ENCODE measurements at places on chromosomes 5 and 9.
A peak's percentile ranks its signal among the peaks of the same experiment; 100 is the strongest.

DNA sequence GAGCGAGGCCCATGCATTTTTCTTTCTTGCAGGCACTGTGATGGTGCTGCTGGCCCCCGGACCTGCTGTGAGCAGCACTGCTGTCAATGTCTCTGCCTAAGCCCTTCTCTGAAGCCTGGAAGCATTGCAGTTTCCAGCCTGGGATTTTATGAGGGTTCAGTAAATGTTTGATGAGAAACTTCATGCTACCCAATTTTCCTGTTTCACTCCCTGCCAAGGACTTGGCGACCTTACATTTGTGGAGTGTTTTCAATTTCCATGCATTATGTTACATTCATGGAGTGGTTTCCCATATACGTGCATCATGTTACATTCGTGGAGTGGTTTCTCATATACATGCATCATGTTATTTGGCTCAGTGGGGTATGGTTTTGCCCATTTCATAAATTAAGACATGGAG, 90.7 kb upstream of the PTCH1 start:
- DNase-seq: no peak

DNA sequence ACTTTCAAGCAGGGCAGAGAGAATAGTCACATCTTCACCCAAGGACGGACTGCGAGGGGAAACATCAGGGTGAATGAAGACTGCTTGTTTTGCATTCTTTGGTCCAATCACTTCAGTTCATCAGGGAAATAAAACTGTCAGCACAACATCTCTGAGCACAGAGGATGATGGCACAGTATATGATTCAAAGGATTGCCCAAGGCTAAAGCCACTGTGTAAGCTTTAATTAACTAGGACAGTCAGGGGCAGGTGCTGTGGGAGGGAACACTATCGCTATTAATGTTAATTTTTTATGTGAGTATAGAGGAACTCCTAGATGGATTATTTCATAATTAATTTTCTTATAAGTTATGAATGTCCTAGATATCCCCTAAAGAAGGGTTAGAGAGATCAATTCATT, 112.1 kb downstream of the BASP1 start:
- DNase-seq: no peak

GRCh38 chr5:135457424-135458071, 5.4 kb upstream of the TIFAB start:
- DNase-seq: peak; percentile 69

GRCh38 chr9:94687451-94687850, 39.0 kb upstream of the AOPEP start:
- DNase-seq: no peak

DNA sequence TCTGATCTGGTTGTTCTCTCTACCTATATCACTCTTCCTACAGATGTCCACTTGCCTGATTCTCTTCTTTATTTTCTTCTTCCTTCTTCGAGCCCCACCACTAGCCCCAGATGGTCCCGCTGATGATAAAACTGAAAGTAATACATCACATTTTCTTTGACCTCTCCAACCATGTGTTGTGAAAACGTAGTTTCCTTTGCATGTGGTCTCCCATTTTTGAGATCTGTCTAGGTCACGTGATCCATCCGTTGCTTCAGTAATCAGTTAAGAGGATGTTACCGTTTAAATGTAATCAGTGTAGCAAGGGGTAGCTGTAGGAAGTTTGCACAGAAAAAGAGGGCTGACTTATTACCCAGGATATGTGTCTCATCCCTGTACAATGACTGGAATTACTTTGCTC, 426.3 kb upstream of the TLE4 start:
- DNase-seq: no peak

DNA sequence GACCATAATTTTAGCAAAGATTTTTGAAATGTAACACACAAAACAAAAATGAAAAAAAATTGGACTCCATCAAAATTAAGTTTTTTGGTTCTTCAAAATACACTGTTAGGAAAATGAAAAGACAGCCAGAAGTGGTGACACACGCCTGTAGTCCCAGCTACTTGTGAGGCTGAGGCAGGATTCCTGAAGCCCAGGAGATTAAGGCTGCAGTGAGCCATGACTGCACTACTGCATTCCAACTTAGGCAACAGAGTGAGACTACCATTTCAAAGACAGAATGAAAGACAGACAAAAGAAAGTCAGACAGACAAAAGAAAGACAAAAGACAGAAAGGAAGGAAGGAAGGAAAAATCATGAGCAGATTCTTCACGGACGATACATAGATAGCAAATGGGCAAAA, 7.5 kb downstream of the DIAPH1 start:
- no peak for DNase-seq

GRCh38 chr5:65916636-65917035, 9.7 kb upstream of the ERBIN start:
- DNase-seq: no peak

DNA sequence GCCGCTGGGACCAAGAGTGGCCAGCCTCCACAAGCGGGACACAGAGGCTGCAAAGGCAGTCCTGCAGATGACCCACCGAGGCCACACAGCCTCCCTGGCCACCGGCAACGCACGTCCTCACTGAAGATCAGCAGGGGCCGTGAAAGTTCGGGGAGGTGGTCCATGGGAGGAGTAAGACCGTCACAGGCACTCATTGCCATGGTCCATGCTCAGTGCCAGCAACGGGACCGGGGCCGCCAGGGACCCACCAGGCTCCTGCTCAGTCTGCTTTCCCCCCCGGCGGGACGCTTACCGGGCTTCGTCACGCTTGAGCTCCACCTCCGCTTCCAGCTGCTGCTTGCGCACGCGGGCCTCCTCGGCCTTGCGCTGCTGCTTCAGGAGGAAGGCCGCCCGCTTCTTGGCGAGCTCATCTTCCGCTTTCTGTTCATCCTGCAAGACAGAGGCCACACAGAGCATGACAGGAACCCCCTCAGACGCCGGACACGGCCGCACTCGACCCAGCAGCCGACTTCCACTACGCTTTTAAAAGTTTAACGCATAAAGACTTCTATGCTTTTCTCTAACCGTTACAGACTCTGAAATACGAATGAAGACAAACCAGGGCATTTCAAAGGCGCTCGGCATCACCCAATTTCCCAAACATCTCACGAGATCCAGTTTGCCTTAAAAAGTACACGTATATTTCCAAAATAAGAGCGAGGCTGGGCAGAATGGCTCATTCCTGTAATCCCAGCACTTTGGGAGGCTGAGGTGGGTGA, 88.4 kb downstream of the CAMSAP1 start:
- DNase-seq: no peak
